ENCODE measurements at places on chromosomes 2 and 18. TPM values are rescaled to one million over a fixed set of nuclear protein-coding genes. Genes with fewer than 3 reads are reported as not detected.

B4GALT6 gene
- total RNA-seq: 3.8 TPM

DNA sequence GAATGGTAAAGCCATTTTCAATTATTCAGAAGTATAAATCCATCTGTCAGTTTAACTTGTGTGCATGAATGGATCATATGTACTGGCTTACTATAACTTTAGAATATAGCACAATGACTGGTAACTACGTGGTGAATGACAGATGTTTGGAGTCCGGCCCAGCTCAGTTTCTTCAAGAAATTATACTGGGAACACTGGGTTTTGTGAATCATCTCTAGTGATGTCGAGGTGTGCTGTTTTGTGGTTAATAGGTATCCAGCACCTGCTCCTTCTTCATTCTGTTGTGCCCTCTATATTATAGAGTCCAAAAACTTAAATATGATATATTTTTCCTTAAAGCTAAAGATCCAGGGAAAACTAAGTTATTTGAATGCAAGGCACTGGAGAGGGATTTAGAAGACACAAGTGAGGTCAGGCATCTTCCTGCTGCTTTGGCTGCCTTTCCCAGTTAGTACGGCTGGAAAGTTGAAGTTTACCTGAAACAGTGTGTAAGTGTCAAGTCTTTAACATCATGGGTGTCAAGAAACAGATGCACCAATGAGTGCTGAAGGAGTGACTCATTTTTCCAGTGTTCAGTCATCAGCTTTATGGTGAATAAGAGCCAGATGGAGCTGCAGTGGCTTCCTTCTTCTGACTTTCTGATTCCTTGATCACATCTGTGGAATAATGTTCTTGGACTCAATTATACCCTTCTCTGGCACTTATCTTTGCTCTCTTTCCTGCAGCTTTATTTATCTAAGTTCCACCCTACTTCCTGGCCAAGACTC lies 1079.5 kb upstream of the CELF4 start:
- DNase-seq: no peak

- DNase-seq: no peak
Measured at GRCh38 chr18:71798986-71799673, 745.0 kb downstream of the CBLN2 start.

XRCC5 gene
- 134 TPM for total RNA-seq

ALPG gene
- not detected for total RNA-seq

PRSS56 gene
- total RNA-seq: not detected
